ENCODE measurements at places on chromosomes 4 and X.
A peak's percentile ranks its signal among the peaks of the same experiment; 100 is the strongest.

GRCh38 chrX:38336538-38337240, 9.4 kb upstream of the RPGR start:
- DNase-seq: no peak

DNA sequence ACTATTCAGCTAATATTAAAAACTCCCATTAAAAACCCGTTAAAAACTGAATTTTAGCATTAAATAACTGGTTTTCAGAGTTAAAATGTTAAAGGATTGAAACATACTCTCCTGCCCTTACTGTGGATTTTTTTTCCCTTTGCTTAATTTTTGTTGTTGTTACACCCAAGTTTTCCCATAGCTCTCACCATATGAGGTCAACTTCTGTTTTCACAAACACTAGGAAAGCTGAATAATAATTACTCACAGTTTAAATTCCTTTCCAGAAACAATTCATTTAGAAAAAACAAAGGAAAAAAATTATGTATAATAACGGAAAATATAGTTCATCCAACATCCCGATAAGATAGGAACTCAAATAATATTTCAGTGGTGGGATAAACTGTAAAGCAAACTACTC, 129.0 kb downstream of the PPP3CA start:
- DNase-seq: no peak

- DNase-seq: no peak
Observed at GRCh38 chr4:82489987-82490386, 59.6 kb downstream of the ENOPH1 start.

DNA sequence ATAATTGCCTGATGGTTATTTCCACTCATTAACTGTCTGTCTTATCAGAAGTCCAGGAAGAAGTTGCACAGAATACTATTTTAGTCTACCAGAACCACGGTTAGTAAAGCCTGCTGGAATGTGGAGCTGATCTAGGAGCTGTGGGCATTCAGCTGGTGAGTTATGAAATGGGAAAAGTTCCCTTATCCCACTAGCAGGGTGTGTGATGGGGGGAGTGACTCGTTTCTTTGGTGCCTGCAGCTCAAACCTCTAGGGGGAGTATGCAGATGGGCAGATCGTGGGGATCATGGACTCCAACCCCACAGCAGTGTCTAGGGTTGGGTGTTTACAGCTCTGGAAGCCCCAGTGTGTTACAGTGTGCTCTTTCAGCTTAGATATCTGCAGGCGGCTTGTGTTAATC, 305.7 kb upstream of the BOD1L1 start:
- no peak for DNase-seq

GRCh38 chrX:13334491-13334890, 14.6 kb upstream of the ATXN3L start:
- DNase-seq: no peak

DNA sequence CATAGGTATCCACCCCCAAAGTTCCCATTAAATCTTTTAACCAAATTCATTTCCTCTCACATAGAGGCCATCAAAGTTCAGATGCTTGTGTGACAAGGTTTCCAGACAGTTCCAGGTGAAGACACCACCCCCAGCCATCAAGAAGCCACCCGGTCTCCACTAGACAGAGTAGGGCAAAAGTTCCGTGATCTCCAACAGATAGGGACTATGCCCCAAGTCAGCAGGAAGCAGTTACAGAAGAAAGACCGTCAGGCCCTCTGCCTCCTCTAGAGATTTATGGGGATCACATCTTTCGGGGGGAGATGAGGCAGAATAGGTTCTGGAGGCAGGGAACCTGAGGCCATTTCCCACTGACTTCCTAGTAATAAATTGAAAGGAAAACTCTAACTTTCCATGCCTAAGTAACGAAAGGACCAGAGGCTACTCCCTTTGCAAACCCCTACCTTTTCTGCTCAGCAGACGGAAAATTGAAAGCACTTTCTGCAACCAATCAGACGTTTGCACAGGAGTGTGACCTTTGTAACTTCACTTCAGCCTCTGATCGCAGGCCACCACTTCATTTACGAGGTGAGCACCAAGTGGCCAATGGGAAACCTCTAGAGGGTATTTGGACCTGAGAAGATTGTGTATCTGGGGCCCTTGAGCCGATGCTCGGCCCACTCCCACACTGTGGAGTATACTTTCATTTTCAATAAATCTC, 18.5 kb upstream of the ZNF280C start:
- no peak for DNase-seq

GRCh38 chrX:31287861-31288260, 216.0 kb upstream of the FTHL17 start:
- no peak for DNase-seq

- no peak for DNase-seq
Observed at GRCh38 chr4:167930166-167930565, 162.2 kb upstream of the ANXA10 start.

GRCh38 chr4:31702326-31702725, 982.2 kb downstream of the PCDH7 start:
- no peak for DNase-seq

DNA sequence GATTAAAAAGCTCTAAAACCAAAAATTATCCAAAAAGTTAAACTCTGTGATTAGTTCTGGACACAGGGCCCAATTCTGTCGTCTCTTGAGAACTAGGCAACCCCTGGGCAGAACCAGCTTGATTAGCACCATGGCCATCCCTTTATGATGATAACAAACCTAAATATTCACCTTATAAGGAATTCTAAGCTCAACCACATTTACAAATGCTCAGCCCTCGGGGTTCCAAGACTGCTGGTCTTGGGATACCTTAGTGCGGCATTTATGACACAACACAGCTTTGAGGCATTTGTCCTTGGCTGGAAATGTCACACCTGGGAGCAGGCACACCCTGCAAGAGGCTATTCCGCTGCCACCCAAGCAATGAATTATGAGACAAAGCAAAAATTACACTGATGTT, 27.5 kb upstream of the NAP1L5 start:
- no peak for DNase-seq

DNA sequence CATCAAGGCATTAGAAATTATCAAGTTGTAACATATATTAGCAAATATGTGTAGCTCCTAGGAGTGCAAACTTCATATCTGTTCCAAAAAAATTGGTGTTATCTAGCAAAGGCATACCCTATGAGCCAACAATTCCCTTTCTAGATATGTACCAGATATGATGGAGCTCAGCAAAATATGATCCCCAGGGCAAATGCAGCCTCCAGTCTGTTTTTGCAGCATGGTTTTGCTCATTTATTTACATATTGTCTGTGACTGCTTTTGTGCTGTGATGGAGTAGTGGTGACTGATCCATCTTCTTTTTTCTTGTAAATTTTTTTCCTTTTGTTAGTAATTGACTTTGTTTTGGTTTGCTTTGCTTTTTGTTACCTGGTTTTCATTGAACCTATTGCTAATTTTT, 41.0 kb downstream of the CEP135 start:
- no peak for DNase-seq

DNA sequence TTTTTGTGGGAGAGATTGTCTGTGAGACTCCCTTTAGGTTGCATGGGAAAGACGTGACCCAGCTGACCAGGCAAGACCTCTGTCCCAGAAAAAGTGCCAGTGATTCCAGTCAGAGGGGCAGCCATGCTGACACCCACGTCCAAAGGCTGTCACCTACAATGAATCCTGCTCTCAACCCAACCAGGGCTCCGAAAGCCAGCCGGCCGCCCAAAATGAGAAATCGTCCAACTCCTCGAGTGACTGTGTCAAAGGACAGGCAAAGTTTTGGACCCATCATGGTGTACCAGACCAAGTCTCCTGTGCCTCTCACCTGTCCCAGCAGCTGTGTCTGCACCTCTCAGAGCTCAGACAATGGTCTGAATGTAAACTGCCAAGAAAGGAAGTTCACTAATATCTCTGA, 5.5 kb downstream of the SLITRK2 start:
- no peak for DNase-seq

DNA sequence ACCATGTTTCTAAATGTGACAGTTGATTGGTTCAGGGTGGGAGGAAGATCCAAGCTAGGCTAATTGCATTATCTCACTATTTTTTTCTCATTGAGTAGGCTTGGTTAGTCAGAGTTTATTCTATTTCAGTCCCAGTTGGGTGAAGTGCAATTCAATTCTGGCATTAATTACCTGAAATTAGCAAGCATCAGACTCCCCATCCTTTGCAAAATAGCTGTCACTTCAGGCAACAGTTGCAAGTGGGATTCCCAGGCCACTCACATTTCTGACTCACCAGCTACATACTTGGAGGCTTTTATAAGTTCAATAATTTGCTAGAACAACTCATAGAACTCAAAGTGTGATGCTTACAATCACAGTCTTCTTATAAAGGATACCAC, 155.8 kb upstream of the HAND2 start:
- DNase-seq: no peak

DNA sequence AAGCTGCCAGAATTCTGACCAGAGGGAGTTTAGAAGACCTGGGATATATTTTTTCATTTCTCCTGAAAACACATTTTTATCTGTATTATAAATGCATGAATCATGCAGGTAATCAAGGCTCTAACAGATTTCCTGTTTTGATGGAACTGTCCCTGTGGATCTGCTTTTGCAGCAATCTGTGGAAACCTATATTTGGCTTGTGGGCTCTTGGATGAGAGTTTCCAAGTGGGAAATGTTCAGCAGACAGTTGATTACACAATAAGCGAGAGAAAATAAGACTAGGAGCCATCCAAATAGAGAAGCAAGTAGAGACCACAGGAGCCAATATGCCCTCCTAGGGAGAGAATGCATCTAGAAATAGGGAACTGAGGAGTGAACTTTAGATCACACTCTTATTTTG, 105.0 kb downstream of the NDST3 start:
- DNase-seq: no peak

DNA sequence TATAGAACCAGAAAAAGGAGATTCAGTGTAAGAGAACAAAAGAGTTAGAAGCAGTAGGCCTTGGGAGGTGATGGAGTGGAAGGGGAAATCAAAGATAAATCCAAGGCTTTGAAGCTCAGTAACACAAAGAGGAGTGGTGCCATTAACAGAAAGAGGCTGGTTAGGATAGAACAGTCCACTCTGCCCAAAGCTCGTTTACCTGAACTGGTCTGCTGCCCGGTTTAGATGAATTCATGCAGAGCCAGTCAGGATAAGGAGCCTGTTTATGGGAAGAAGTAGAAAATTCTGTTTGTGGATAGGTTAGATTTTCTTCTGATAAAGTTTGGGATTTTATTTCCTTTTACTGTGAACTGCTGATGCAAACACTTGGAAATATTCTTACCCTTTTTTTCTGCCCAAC, 80.6 kb downstream of the HMGB2 start:
- no peak for DNase-seq

GRCh38 chrX:12210971-12211370, 72.7 kb downstream of the FRMPD4 start:
- no peak for DNase-seq

GRCh38 chr4:48193921-48194468, 59.9 kb upstream of the TXK start:
- DNase-seq: no peak

GRCh38 chr4:159269956-159270355, 167.1 kb downstream of the RAPGEF2 start:
- DNase-seq: no peak

DNA sequence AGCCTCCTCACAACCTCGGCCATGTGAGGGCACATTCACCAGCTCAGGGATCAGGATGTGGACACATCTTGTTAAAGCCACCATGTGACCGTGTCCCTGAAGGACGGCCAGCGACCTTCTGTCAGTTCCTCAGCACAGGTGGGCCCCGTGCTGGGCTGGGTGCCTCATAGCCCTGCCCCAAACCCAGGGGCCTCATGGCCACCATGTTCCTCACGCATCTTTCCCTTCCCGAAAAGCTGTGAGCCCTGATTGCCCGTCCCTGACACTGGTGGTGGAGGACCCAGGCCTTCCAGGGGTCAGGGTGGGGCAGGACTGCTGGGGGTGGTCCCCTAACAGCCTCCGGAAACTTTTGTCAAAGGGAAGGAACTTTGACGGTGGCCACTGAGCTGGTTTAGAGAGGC, 60.1 kb upstream of the ADRA2C start:
- peak; percentile 12 for DNase-seq

GRCh38 chr4:36502350-36502749, 220.9 kb downstream of the DTHD1 start:
- no peak for DNase-seq

GRCh38 chr4:99117876-99118693, 26.0 kb downstream of the ADH4 start:
- DNase-seq: no peak

- DNase-seq: no peak
Observed at GRCh38 chrX:10062352-10062751, 94.4 kb upstream of the CLCN4 start.

DNA sequence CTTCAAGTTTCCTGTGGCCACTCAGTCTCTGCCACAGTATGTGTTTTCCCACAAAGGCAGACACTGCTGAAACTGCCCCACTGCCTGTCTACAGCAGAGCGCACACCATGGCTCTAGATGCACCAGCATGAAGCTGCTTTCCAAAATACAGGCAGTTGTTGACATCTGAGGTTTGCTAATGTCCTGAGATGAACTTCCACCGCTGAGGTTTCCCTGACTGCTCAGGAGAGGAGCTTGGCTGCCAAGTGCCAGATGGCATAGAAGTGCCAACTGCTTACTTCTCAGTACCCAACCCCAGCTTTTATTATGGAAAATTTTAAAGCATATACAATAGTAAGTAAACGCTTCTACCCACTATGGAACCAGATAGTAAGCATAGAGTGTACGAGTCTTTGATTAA, 61.0 kb upstream of the EXOC1L start:
- no peak for DNase-seq

All from natural killer cell treated with Interleukin-12 subunit alpha and Interleukin-12 subunit beta and Interleukin-15 and Interleukin-18, amount 100 ng/mL, for 72 hours (primary cell).